ENCODE measurements at places on chromosomes 5 and 9.

GRCh38 chr9:69155341-69156030 lies 18.6 kb upstream of the TJP2 start:
- no peak for DNase-seq

DNA sequence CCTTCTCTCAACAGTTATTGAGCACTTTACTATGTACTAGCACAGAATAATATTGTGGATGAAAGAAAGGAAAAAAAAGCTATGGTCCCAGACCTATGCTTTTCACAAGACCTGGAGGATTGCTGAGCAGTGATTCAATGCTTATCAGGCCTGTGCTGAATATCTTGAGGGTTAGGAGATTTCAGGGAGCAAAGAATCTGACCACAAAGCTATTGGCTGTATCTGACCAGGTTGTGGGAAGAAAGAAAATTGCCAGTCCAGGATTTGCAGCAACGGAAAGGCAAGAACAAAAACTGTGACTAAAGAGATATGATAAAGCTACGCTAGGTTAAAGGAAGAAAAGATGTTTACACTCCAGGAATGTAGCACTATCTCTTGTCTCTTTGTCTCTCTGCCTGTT lies 14.9 kb upstream of the MACIR start:
- DNase-seq = no peak

GRCh38 chr9:12813960-12814876 lies 39.4 kb downstream of the LURAP1L start:
- DNase-seq = peak; percentile 55

DNA sequence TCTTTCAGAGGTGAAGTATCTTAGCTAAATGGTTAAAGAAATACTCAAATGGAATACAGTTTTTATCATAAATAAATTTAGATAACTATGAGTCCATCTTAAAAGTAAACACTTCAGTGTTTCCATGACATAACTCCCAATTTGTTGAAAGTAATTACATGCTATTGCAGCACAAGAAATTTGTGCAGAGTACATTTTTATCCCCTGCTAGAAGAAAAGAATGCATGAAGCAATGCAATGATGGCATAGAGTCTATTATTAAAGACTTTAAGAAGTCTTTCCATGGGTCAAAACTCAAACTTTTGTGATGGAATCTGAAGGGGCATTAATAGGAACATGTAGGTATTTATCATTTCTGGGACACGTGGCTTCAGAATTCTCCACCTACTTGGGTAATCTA lies 106.6 kb upstream of the DPYSL3 start:
- DNase-seq = no peak

GRCh38 chr5:55173687-55174230 lies 782 bp upstream of the CDC20B start:
- no peak for DNase-seq

GRCh38 chr5:67318746-67319145 lies 122.1 kb upstream of the CD180 start:
- no peak for DNase-seq
